Stimulated activated CD8-positive, alpha-beta memory T cell treated with anti-CD3 and anti-CD28 coated beads, Interleukin-4, amount 100 ng/mL, for 24 hours (primary cell): ENCODE measurements at places on chromosomes 13 and 19.

GRCh38 chr13:41554626-41555386 is 97.5 kb downstream of the RGCC start:
- DNase-seq = no peak

DNA sequence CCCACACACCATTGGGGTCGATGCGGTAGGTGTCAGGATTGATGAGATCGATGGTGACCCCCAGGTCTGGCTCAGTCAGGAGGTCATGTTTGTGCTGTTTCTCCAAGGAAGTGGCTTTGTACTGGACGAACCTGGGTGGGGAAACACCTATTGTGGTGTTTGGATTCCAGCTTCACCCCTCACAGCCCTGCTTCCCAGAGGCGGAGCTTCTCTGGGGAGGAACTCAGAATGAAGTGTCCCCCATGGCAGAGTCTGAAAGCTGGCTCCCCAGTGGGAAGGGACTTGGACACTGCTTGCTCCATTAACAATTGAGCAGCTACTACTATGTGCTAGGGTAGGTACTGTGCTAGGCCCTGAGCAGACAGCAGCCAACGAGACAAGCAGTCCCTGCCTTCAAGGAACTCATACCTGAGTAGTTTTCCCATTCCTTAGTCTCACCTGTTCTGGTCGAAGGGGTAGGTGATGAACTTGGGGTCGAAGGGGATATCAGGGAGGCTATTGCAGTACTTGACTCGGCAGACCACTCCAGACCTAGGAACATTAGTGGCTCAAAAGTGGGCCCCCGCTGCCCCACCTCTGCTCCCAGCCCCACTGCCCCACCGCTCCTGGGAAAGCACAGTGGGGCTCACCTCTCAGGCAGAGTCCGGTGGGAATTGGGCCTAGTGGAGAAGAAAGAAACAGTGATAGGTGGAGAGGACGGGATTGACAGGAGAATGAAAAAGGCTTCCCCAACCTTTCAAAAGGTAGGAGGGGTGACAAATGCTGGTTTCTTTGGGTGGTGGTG is 1.1 kb downstream of the PAF1 start:
- no peak for DNase-seq

GRCh38 chr13:93147298-93147645 is 79.3 kb upstream of the GPC6 start:
- no peak for DNase-seq

DNA sequence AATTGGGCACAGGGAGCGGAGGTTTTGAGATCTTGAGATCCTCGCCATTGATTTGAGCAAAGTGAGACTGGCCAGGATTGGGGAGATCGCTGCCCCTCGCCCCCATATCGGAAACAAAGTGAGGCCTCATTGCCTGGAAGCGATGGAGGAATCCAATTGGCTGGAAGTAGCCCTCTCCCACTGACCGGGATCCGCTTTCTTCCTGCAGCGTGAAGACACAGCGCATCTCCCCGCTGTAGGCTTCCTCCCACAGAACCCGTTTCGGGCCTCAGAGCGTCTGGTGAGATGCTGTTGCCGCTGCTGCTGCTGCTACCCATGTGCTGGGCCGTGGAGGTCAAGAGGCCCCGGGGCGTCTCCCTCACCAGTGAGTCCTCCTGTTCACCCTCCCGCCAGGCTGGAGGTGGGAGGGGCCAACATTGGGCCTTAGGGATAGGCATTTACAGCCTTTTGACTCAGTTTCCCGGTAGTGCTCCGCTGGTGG is 438 bp downstream of the PRKCSH start:
- DNase-seq = no peak

DNA sequence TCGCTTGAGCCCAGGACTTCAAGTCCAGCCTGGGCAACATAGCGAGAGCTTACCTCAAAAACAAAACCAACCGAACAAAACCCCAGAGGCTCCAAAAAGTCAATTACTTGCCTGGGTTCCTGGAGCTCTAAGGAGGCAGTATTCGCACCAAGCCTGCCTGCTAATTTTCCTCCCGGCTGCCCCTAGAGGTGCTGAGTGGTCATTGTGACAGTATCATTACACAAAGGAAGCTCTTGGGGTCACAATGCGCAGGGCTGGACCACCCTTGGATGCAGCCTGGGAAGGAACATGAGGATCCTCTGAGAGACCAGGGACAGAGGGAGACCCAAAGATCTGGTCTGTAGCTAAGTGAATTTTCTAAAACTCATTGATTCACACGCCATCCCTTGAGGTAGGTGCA is 8.5 kb upstream of the PEX11G start:
- no peak for DNase-seq

DNA sequence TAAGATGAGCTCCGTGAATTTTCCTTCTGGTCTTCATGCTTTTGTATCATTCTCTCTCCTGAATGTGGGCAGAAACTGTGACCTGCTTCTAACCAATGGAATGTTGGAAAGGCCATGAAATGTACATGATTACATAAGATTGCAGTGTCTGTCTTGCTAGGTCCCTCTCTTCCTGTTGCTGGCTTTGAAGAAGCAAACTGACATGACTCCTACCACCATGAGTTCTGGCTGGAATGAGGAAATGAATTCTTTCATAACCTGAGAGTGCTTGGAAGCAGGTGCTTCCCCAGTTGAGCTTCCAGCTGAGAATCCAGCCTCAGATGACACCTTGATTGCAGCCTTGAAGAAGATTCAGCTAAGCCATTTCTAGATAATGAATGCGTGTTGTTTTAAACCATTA is 275.0 kb upstream of the MIR17HG start:
- no peak for DNase-seq

- DNase-seq = no peak
These were observed 26.7 kb upstream of the CACNG8 start for GRCh38 chr19:53936029-53936428.

DNA sequence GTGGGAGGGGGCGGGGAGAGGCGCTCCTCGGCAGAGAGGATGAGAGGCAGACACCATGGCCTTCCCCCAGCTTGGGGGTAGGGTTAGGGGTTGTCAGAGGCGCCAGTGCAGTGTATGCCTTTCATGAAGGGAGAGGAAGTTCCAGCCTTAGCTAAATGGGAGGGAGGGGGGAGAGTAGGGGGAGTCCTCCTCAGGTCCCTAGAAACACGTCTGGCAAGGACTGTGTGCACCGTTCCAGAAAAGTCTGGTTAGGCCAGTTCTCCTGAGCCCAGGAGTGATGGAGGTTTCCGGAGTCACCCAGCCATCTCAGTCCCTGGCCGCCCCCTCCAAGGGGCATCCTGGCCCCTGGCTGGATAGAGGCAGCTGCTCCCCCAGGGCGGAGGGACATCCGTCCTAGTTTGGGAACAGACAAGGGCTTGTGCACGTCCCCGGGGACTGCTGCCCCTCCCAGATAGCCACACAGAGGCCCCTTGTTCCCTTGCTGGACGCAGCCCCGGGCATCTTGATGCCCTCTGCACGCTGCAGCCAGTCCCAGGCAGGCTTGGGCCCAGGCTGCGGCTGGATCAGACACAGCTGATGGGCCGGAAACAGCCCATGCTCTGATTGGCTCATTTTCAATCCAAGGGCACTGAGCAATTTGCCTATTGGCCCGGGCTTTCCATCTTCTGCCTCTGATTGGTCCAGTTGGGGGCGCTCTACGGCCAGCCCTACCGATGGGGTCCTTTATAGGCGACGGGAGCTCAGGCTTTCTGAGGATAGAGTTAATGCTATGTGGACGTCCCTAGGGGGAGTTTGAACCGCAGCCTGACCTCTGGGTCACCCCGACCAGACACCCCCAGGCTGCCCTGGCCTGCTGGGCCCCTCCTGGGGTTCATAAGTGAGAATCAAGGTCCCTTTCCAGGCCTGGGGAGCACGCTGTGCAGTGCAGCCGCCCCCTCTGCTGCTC is 3.8 kb downstream of the S1PR2 start:
- DNase-seq = no peak
